RWPE1 (cell line): ENCODE measurements at places on chromosomes 11 and 22.

DNA sequence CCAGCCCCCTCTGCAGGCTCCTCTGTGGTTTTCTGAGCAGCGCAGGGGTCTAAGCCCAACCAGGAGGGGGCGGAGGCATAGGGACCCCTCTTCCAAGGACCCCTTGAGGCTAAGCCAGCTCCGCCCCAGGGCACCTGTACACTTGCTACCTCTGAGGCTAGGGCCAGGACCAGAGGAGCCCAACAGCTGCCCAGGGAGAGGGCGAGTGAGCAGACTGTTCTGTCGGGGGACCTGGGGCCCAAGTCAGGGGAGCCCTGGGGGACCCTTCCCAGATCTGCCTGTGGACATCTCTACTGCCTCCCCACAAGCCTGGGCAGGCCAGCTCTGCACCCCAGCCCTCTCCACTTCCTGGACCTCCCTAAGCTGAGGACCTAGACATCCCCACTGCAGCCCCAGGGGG is 1.8 kb downstream of the B4GALNT4 start:
- DNase-seq: no peak

GRCh38 chr11:118917481-118918127 is 8.1 kb downstream of the BCL9L start:
- peak; percentile 72 for DNase-seq

GRCh38 chr11:75320046-75320618 is 31.3 kb downstream of the ARRB1 start:
- no peak for DNase-seq

GRCh38 chr11:14409891-14410290 is 50.9 kb upstream of the RRAS2 start:
- no peak for DNase-seq

DNA sequence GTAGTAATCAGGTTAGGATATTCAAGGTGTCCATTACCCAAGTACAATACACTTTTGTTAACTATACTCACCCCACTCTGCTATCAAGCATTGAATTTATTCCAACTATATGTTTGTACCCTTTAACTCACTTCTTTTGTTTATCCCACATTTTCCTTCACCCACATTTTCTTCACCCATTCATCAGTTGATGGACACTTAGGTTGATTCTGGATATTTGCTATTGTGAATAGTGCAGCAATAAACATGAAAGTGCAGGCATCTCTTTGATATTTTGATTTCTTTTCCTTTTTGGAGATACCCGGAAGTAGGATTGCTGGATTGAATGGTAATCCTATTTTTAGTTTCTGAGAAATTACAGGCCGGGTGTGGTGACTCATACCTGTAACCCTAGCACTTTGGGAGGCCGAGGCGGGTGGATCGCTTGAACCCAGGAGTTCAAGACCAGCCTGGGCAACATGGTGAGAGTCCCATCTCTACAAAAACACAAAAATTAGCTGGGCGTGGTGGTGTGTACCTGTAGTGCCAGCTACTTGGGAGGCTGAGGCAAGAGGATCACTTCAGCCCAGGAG is 6.5 kb downstream of the TMEM25 start:
- DNase-seq: no peak

- peak; percentile 59 for DNase-seq
These were observed 7.7 kb upstream of the NCR3LG1 start for GRCh38 chr11:17343907-17344306.

- DNase-seq: no peak
These were observed 31.6 kb upstream of the IZUMO1R start for GRCh38 chr11:94272738-94273313.

GRCh38 chr11:65078151-65078550 is 5.7 kb downstream of the CDCA5 start:
- peak; percentile 45 for DNase-seq

DNA sequence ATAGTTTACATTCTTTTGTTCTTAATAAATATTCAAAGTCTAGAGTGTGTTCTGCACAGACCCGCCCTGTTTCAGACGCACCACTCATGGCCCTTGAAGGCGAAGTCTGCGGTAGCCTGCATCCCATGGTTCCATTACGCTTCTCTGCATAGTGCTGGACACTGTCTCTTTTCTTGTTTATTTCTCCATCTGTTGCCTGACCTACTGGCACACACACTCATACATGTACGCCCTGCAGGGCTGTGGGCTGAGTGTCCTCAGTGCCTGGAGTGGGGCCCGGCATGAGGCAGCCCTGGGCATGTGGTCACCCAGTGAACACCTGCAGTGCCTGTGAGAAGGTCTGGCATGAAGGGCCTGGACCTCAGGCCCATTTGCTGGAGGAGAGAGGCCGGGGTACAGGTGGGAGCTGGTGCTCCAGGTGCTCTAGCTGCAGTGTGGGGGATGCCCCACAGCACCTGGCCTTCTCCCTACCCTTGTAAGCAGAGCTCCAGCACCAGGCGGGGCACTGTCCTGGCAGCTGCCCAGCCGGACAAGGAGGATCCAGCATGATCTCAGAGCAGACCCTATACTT is 404.1 kb downstream of the TBC1D22A start:
- DNase-seq: no peak
